GM12878 (cell line): ENCODE measurements at places on chromosomes 16 and 17. TPM values are rescaled to one million over a fixed set of nuclear protein-coding genes. Genes with fewer than 3 reads are reported as not detected.

- H3K4me1 ChIP-seq = no peaks in the 10 kb centered on the region
- no peak overlapping the region for H3K27ac ChIP-seq
- DNase-seq = no peak
- no peaks in the 10 kb centered on the region for H3K36me3 ChIP-seq
- no peaks in the 10 kb centered on the region for H3K27me3 ChIP-seq
Measured at GRCh38 chr16:60463986-60464385, 1572.3 kb downstream of the CDH8 start.

GRCh38 chr17:9941305-9941704, 36.2 kb upstream of the RCVRN start:
- no peak for DNase-seq
- no peaks in the 10 kb centered on the region for H3K4me1 ChIP-seq
- no peak overlapping the region for H3K4me3 ChIP-seq

CLDN7 gene
- 0.27 TPM in 1 of 2 replicates, not detected in the other for polyA plus RNA-seq

DNA sequence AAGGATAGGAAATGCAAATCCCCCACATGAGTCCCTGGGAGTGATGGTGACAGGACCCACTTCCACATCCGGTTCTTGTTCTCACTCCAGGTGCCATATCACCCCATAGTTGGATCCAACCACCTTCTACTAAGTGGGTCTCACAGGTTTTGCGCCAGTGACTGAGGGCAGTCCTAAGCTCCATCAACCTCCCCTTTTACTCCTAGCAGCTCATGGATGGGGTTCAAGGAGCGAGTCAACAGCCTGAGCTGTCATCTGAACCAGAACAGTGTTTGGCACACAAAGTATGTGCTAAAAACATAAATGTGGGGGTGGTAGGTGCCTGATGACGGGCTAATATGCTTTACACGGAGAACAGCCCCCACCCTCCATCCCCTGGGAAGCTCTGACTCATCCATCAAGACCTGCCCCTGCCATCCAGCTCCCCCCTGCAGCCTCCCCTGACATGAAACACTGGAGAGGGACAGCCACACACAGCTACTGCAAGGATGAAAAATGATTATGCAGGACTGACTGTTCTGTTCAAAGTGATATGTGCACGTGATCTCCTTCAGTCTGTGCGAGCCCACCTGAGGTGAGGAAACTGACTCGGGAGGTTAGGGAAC, 143.2 kb upstream of the CDH5 start:
- no peak overlapping the region for H3K27ac ChIP-seq
- no peak overlapping the region for H3K4me3 ChIP-seq
- H3K36me3 ChIP-seq = no peaks in the 10 kb centered on the region
- H3K27me3 ChIP-seq = no peaks in the 10 kb centered on the region
- DNase-seq = no peak
- no peaks in the 10 kb centered on the region for H3K4me1 ChIP-seq

GRCh38 chr16:23498863-23499262, 11.4 kb downstream of the GGA2 start:
- H3K4me1 ChIP-seq = peaks cover 17% of the 10 kb centered on the region
- DNase-seq = no peak
- peaks cover 22% of the 10 kb centered on the region for H3K36me3 ChIP-seq
- no peak overlapping the region for H3K27ac ChIP-seq
- H3K4me3 ChIP-seq = no peak overlapping the region

DNA sequence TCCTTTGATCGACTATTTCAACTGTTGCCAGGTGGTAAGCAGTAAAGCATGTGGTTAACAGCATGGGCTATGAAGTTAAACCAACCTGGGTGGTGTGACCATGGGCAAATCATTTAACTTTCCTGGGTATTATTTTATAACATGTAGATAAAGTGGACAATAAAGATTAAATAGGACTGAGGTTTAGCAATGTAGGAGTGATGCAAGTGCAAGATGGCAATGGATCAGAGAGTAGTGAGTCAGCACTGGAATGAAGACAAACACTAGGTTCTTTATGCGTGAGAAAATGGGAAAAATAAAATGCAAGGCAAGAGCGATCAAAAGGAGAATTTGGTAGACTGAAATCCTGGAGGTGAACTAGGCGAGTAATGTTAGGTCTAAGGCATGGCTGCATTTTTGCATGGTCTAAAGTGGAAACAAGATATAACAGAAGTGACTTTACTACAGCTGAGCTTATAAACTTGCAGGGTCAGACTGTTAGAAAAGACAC, 222.4 kb upstream of the AXIN2 start:
- no peak overlapping the region for H3K27ac ChIP-seq
- no peak overlapping the region for H3K4me3 ChIP-seq
- no peaks in the 10 kb centered on the region for H3K4me1 ChIP-seq
- no peaks in the 10 kb centered on the region for H3K36me3 ChIP-seq
- no peaks in the 10 kb centered on the region for H3K27me3 ChIP-seq
- no peak for DNase-seq

DNA sequence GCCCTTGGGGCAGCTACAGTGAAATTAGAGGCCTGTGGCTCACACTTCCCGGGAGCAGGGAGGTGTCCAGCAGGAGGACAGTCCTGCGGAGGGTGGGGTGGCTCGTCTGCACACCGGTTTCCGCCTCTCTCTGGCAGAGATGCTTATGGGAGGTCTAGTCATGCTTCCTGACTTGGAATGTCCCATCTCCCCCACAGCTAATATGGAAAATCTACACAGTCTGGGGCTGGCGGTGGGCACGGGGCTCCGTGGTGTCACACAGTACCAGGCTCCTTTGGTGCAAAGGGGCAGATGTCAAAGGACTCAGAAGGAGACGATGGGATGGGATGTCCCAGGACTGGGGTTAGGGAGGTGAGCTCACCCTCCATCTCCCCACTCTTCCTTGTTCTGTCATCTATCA, 44.1 kb upstream of the DOC2B start:
- H3K27me3 ChIP-seq = no peaks in the 10 kb centered on the region
- H3K4me3 ChIP-seq = no peak overlapping the region
- H3K36me3 ChIP-seq = no peaks in the 10 kb centered on the region
- DNase-seq = no peak

GRCh38 chr17:14494161-14494560, 193.3 kb downstream of the HS3ST3B1 start:
- no peak overlapping the region for H3K27ac ChIP-seq
- no peak for DNase-seq
- no peaks in the 10 kb centered on the region for H3K27me3 ChIP-seq

DNA sequence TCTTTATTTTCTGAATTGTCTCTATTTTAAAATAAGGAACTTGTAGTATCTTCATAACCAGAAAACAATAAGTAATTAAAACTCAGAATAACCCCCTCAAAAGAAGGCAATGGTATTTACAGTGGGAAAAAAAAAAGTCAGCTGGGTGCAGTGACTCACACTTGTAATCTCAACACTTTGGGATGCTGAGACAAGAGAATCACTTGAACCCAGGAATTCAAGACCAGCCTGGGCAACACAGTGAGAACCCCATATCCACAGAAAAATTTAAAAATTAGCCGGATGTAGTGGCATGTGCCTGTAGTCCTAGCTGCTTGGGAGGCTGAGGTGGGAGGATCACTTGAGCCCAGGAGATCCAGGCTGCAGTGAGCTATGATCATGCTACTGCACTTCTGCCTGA, 33.5 kb downstream of the ADAM11 start:
- no peaks in the 10 kb centered on the region; the same call in 1 of the 2 replicates for H3K36me3 ChIP-seq
- no peak overlapping the region for H3K4me3 ChIP-seq
- H3K27me3 ChIP-seq = no peaks in the 10 kb centered on the region
- no peak for DNase-seq

DNA sequence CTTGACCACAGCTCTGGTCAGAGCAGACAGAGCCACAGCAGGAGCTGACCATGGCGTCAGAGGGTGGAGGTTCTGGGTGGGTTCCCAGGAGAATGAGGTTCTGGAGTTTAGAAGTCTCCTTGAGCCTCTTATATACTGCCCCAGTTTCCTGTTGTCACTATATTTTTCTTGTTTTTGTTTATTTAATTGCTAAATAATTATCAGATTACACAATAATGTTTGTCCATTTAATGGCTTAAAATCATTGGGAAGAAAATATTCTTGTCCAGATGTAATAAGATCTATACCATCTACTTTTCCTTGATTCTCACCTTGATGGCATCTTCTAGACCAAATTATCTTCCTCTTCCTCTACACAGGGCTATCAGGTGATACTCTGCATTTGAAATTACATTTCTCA, at the start of gene KRTAP4-3:
Gene KRTAP4-3 (minus strand): TSS at position 101 of the 400 bp plus-strand sequence. CDS start 49 bp downstream, at position 52.
- H3K4me1 ChIP-seq = no peaks in the 10 kb centered on the region
- H3K36me3 ChIP-seq = no peaks in the 10 kb centered on the region
- no peaks in the 10 kb centered on the region for H3K27me3 ChIP-seq
- no peak within 1 kb of the TSS for H3K27ac ChIP-seq
- no peak within 1 kb of the TSS for H3K4me3 ChIP-seq

- no peaks in the 10 kb centered on the region for H3K27me3 ChIP-seq
- H3K4me3 ChIP-seq = no peak overlapping the region
- no peak for DNase-seq
- no peak overlapping the region for H3K27ac ChIP-seq
- H3K36me3 ChIP-seq = no peaks in the 10 kb centered on the region
Measured at GRCh38 chr16:72991644-72992043, 56.3 kb downstream of the ZFHX3 start.
